ENCODE measurements at places on chromosomes 2 and 18.

GRCh38 chr2:39705638-39706037 is 39.9 kb downstream of the TMEM178A start:
- DNase-seq: no peak

DNA sequence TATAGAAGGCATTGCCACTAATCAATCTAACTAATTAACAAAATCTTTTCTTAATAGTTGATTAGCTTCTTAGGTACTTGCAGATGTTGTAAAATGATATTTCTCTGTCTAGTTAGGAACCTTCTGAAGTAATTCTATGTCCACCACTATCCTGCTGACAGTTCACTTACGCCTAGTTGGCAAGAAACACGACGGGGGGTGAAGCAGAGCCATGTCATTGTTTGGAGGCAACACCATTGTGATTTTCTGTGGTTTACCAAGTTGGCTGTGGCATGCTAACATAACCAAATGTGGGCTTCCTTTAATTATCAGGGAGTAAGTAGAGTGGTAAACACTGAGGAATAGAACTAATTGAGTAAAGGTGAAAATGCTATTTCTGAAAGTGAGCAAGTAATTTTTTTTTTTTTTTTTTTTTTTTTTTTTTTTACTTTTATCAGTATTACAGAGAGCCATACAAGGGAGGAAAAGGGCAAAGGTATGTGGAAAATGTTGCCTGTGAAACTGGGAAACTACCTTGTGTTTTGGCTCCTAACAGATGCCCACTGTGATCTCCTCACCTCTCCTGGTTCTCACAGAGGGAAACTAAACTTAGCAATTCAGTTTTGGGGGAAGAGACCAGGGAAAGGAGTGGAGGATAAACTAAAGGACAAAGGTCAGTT is 126.8 kb downstream of the MEIS1 start:
- DNase-seq: no peak

- DNase-seq: no peak
These were observed 84.2 kb upstream of the DNER start for GRCh38 chr2:229798446-229799155.

- DNase-seq: no peak
These were observed 84.0 kb downstream of the SMAD2 start for GRCh38 chr18:47846431-47846830.

GRCh38 chr2:64212346-64212745 is 68.1 kb upstream of the PELI1 start:
- DNase-seq: no peak

All from AG08395 (cell line).